Suppressor macrophage treated with lipopolysaccharide for 4 hours (primary cell): ENCODE measurements at places on chromosomes 1 and 21.

- DNase-seq: no peak
Measured at GRCh38 chr1:167071286-167071685, 18.9 kb downstream of the GPA33 start.

- DNase-seq: no peak
Measured at GRCh38 chr21:46393451-46393940, 65.2 kb upstream of the DIP2A start.

DNA sequence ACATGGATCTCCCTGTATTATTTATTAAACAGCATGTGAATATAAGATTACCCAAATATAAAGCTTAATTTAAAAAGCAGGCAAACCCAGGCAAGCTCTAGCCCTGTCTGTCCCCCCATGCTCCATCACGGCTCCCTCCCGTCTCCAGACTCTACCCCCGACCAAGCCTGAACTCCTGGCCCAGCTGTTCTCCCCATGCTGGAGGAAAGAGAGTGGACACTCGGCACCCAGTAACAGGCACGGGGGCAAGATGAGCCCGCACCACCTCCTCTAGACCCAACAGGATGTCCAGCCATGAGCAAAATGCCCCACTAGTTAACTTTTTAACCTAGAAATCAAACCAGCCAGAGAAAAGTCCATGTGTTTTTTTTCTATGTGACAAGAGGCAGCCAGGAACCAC is 19.3 kb downstream of the SLC19A1 start:
- no peak for DNase-seq

DNA sequence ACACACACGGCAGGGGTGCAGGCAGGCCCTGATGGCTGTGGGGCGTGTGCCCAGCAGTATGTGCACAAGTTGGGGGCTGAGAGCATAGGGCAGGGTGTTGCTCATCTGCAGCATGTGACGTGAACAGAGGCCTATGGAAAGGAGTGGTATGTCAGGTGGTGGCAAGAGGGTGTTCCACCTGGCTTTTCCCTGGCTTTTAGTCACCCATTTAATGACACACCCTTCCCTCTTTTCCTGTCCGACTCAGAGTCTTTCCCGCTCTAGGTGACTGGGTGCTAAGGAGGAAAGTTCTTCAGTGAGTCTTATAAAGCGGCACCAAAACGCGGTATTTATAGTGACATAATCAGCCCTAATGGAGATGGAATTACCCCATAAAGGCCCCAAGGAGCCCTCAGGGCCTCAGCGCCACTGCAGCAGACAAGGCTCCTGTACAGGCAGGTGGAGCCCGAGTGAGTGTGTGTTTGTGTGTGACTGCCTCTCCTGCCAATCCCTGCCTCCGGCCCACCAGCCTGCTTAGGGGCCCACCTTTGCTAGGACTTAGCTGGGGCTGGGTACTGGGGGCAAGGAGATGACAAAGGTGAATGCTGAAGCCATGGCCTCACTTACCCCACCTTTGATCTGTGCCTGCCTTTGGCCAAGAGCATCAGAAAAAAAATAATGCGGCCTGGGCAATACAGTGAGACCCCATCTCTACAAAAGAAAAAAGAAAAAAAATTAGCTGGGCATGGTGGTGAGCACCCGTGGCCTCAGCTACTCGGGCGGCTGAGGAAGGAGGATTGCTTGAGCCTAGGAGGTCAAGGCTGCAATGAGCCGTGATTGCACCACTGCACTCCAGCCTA is 3.3 kb upstream of the EPHA2 start:
- DNase-seq: no peak

DNA sequence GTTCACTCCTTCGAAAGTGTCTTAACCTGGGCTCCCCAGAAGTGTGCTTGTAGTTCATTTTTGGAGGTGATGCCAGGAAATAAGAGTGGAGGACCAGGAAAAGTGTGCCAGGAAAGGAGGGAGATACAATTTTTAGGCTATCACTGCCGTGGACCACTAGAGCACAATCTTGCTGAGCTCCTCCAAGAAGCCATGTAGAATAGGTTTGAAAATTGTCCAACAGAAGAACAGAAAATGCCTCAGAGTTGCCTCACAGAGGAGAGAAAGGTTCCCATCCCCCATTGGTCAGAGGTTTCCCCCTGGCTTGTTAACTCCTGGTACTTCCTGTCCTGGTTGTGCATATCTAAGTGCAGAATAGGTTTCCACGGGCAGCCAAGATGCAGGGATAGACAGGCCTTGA is 41.6 kb downstream of the CATSPERE start:
- no peak for DNase-seq

DNA sequence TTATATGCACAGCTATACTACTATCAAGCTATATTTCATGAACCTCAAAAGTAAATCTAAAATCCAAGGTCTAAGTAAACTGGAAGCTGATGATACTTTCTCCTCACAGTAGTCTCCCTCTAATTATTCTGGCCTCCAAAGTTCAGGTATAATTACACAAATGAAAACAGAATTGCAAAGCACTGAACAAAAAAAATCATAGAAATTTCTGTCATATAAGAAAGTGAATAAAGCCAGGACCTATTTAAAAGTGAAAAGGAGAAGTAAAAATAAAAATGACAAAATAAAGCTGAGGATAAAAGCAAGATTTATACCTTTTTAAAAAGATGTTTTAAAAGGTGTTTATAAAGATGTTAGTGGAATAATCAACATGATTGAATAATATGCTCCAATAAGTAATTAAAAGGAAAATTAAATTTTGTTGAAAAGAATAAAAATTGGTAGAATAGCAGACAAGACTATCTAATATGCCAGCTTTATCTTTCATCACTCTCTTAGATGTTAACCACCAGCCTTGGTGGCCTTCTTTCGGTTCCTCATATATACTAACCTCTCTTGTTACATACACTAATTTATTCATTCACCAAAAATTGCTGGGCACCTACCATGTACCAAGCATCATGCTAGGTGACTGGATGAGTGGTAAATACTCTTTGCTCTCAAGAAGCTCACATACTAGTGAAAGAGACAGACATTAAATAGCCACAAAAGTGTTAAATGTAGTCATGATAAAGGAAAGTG is 25.1 kb downstream of the SHCBP1L start:
- DNase-seq: no peak

- peak; percentile 88 for DNase-seq
Measured at GRCh38 chr1:112704934-112705627, 1.8 kb downstream of the RHOC start.

GRCh38 chr21:38660333-38661196 is 145.2 kb upstream of the ETS2 start:
- DNase-seq: peak; percentile 12

GRCh38 chr1:61973100-61973837 is 221.4 kb upstream of the L1TD1 start:
- DNase-seq: no peak

DNA sequence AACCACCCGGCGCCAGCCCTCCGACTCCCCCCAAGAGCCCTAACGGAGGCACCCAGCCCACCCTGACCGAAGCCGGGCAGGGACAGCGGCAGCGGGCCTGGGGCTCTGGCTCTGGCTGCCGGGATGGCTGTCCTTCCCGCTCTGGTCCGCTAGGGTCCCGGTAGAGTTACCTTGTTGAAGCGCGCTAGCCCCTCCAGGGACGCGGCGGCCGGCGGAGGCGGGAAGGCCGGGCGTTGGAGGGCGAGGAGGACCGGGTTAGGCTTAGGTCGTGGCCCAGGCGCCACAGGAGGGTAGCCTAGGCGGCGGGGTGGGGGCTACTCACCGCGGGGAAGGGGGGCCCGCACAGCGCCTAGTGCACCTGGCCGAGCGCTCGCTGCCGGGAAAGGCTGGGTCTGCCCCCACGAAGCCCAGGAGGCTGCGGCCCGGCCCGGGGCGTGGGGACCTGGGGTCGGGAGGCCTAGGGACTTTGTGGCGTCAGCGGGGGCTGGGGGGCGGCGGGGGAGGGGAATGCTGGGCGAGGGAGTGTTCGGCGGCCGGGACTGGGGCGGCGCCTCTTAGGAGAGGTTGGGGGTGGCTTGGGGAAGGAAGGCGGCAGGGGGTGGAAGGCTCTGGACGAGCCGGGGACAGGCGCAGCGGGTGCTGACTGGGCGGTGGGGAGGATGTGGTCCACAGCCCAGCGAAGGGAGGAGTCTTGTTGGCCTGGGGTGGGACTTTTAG is at the start of gene TRIM17:
Gene TRIM17 (minus strand): TSS at position 645 of the 717 bp plus-strand sequence. CDS start 1,789 bp downstream, outside the sequence.
- no peak for DNase-seq
